ENCODE measurements at places on chromosomes 16 and 17.

GRCh38 chr16:24852281-24852721 lies 6.5 kb downstream of the SLC5A11 start:
- DNase-seq = no peak

GRCh38 chr16:1413684-1414531 lies 596 bp downstream of the UNKL start:
- peak; percentile 34 for DNase-seq

- DNase-seq = no peak
Measured at GRCh38 chr16:24771132-24771778, 41.8 kb downstream of the TNRC6A start.

DNA sequence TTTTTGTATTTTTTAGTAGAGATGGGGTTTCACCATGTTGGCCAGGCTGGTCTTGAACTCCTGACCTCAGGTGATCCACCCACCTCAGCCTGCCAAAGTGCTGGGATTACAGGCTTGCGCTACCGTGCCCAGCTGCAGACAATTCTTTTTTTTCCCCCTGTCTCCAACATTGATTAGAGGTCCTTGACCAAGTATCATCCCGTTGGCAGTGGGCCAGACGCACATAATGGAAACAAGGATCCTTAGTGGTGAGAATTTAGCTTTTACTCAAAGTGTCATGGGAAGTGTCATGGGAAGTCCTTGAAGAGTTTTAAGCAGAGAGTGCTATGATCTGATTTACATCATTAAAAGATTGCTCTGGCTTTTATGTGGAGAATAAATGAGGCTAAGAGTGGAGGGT lies 2.1 kb upstream of the FBXO47 start:
- DNase-seq = no peak

DNA sequence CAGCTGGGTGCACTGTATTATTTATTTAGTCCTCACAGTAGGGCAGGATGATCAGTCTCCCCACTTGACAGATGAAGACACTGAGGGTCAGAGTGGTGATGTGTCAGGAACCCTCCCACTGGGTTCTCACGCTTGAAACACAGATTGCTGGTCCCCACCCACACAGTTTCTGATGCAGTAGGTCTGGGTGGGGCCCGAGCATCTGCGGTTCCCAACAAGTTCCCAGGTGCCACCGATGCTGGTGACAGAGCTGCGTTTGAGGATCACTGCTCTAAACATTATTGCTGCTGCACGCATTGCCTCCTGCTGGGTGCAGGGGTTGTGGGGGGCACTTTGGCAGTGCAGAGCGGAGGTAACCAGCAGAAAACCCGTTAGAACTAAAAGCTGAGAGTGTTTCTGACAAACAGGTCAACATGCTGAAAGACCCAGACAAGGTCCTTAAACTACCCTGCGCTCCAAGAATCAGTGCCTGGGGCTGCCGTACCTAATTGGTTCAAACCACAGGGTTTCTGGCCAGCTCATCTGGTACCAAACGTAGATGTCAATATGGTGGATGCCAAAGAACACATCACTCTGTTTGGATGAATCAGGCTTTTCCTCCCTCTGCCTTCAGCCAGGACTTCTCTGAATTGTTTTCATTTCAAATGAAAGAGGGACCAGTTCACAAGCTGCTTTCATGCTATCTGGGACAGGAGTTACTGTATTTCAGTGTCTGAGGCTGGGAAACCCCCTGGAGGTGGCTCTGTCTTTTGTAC lies 76.0 kb downstream of the ABCC1 start:
- no peak for DNase-seq

DNA sequence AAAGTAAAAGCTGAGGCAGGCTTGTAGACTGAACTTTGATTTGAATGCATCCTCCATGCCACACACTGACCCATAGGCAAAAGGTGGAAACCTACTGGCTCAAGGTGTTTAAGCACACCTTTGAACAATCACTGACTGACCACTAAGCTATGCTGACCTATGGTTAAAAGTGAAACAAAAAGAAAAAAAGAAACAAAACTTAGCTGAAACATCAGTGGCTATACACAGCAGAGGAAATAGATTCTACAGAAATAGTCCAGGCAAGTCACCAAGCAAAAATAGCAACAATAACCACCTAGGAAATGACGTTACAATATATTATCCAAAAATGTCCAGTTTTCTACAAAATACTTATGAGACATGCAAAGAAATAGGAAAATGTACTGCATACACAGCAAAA lies 60.2 kb downstream of the RPGRIP1L start:
- no peak for DNase-seq

DNA sequence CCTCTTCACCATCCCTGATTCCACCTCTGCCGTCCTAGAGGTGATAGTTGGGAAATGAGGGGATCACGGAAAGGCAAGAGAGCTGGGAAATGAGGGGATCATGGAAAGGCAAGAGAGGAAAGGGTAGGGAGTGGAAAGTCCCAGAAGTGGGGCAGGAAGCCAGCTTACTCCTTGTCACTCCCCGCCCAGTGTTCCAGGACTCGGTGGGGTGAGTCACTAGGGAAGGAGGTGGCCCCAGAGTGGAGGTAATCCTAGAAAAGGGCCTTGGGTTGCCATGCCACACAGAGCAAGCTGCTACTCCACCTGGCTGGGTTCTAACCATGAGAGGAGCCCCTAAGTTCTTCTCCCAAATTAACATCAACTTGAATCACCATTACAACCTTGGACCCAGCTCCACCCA lies 14.8 kb downstream of the ALOXE3 start:
- no peak for DNase-seq

GRCh38 chr17:34894964-34895363 lies 66.3 kb downstream of the CCT6B start:
- no peak for DNase-seq

GRCh38 chr17:42065201-42065600 lies 14.8 kb upstream of the C17orf113 start:
- DNase-seq = no peak

DNA sequence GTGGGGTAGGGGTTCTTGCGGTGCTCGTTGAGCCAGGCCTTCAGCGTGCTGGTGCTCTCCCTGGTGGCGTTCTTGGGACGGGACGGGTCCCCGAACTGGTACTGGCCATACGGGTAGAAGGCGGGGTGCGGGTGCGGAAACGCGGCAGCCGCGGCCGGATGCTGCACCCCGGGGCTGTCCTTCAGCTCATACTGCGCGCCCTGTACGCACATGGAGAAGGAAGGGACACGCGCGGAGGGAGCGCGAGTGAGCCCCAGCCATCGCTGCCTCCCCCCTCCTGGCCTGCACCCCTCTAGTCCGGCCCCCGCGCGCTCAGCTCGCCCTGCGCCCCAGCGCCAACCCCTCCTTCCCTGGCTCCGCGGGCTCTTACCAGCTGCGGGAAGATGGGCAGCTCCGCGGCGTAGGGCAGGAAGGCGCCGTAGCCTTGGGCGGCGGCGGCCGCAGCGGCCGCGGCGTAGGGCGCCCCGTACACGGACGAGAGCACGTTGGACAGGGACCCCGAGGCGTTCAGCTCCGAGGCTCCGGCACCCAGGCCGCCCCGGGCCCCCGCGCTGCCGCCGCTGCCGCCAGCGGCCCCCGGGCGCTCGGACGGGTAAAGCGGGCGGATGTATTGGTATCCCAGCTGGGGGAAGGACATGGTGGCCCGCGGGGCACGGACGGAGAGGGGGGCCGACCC lies 1.0 kb downstream of the IRX3 start:
- DNase-seq = no peak

DNA sequence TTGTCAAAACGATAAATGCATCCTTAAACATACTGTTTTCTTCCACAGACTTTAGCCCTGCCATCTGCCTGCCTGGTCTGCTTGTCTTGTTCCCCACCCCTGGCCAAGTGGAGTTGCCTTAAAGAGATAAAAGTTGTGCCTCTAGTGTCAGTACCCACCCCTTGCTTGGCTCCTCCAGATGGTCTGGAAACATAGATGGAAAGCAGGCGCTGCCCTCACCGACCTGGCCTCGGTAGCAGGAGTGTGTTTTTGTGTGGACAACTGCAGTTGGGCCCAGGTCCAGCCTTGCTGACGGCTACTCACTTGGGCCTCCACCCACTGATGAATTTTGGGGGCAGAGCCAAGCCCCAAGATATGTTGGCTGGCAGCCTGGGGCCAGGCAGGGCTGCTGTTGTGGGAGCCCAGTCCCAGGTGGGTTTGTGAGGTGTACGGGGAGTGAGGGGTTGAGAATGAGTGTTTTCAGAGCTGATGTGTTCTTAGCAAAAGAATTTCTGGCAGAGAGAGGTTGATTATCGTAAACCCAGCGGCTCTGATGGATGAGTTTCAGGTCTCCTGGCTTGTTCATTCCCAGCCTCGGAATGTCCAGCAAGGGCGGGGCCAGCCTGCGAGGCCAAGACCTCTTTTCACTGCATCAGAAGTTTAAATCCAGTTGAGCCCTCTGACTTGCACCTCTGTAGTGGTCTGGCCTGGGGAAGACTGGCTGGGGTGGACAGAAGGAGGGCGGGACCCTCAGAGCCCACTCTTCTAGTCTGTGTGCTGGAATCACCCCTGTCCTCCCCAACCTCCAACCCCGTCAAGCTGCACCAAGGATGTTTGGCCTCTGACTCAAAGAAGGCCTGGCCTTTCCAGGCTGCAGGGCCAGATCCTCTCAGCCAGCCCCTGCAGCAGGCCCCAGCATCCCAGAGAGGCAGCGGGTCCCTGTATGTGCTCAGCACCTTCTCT lies 179.7 kb downstream of the RAB11FIP4 start:
- DNase-seq = peak; percentile 63

- DNase-seq = no peak
Measured at GRCh38 chr16:24747441-24747840, 18.0 kb downstream of the TNRC6A start.

DNA sequence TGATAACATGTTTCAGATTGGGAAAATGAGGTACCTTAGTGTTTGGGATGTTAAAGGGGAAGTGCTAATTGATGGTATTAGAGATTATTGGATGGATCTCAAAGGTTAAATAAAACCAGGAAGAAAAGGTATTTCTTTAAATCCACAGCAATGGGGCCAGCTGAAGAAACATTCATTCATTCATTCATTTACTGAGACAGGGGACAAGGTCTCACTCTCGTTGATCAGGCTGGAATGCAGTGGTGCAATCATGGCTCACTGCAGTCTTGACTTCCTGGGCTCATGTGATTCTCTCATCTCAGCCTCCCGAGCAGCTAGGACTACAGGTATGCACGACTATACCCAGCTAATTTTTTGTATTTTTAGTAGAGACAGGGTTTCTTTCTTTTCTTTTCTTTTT lies 19.8 kb downstream of the EARS2 start:
- no peak for DNase-seq

- no peak for DNase-seq
Measured at GRCh38 chr17:39564211-39564848, 43.4 kb downstream of the NEUROD2 start.

- no peak for DNase-seq
Measured at GRCh38 chr17:39626171-39627046, at the start of gene PPP1R1B. Gene PPP1R1B (plus strand): TSS chr17:39626952. CDS start chr17:39627393, 441 bp downstream.

DNA sequence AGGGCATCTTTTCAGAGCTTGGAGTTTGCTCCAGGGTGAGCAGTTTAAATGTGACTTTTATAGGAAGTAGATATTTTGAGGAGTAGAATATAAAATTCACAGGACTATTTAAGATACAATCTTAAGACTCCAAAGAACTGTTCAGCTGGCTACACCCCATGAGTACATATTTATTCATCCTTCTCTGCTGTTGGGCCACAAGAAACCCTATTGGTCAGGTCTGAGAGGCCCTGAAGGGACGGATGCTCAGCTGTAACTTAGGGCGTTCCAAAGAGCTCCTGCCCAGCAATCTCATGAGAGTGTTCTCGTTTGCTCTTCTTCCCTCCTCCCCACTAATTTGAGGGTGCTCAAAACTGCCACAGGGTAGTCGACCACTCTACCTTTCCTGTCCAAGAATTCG lies 7.3 kb downstream of the ST6GALNAC2 start:
- DNase-seq = no peak

DNA sequence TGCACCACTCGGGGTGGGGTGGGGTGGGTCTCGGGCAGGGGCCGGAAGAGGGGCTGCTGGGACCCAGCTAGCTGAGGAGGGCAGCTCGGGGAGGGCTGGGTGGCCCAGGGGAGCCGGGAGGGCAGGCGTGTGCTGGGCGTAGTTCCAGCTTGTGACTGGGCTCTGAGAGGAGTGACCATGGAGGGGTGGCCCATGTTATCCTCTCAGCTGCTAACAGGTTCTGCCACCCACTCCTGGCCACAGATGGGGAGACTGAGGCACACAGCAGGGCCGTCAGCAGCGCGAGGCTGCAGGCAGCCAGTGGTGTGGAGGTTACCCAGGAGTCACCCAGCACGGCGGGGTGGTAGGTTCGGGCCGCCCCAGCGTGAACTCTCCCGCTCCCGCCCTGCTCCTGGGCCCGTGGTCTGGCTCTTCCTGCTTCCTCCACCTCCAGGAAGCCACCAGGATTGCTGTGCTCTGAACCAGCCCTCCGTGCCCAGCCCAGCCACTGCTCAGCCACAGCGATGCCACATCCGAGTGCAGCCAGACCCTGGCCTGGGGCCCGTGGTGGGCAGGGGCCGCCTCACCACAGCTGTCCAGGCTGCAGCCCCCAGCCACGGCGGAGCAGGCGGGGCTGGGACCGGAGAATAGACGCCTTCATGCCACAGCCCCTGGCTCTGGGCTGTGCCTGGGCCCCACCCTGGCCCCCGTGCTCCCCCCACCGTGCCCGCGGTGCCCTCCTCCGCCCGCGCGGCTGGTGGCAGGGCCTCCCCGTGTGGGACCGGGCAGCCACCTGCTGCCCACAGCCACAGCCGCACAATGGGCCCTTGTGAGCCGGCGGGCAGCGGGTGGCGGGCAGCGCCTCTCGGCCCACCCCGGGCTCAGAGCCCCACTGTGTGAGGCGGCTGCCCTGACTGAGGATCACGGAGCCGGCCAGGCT lies 26.3 kb upstream of the SSTR5 start:
- no peak for DNase-seq

GRCh38 chr17:63190821-63191370 lies 224.9 kb downstream of the TANC2 start:
- no peak for DNase-seq

DNA sequence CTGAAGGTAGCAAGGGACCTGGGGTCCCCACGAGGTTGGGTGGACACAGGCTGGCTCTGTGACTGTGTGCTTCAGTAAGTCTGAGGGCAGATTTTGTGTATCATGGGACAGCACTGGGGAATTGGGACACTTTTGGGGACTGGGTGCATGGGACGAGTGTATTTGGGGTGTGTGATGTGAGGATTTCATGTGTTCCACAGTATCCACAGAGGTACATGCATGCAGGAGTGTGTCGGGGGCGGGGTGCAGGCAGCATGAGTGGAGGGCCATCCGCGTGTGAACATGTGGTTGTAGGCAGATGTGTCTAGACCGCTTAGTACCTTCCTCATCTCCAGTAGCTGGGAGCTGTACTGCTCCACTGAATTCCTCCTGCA lies 1.1 kb upstream of the DLX3 start:
- no peak for DNase-seq

- DNase-seq = peak; percentile 96
Measured at GRCh38 chr17:11598274-11599221, at the start of gene DNAH9. Gene DNAH9 (plus strand): TSS chr17:11598470. CDS start chr17:11598499, 29 bp downstream.

DNA sequence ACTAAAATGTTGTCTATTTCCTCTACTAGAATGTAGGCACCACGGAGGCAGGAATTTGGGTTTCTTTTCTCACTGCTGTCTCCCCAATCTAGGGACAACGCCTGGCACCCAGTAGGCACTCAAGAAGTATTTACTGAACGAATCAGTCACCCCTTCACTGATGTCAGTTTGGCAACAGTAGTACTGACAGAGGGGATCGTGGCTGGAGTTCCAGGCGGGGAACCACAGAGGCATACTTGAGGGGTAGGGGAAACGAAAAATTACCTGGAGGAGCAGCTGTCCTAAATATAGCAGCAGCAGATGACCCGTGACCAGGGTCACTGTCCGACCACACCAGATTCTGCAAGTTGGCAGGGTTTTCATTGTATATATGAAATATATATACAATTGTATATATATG lies 33.3 kb downstream of the TRIM25 start:
- no peak for DNase-seq

GRCh38 chr16:80517846-80518245 lies 22.9 kb upstream of the DYNLRB2 start:
- DNase-seq = no peak
